ENCODE measurements at places on chromosomes 13 and 19.
A peak's percentile ranks its signal among the peaks of the same experiment; 100 is the strongest.

DNA sequence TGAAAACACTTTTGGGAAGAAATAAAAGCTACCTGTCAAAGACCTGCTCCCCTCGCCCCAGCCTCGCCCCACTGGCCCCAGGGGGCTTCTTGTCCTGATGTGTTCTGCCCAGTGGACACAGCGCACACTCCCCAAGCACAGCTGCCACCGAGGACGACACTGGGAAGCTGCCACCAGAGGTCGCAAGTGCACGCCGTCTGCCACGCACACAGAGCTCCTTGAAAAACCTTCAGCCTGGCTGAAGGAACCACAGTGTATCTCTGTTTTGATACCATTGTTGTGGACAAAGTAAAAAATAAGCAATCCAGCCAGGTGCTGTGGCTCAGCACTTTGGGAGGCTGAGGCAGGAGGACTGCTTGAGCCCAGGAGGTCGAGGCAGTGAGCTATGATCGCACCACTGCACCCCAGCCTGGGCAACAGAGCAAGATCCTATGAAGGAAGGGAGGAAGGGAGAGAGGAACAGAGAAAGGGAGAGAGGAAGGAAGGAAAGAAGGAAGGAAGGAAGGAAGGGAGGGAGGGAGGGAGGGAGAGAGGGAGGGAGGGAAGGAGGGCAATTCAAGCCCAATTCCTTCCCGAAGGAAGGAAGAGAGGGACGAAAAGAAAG is 57.3 kb downstream of the CEBPG start:
- DNase-seq = peak; percentile 35

DNA sequence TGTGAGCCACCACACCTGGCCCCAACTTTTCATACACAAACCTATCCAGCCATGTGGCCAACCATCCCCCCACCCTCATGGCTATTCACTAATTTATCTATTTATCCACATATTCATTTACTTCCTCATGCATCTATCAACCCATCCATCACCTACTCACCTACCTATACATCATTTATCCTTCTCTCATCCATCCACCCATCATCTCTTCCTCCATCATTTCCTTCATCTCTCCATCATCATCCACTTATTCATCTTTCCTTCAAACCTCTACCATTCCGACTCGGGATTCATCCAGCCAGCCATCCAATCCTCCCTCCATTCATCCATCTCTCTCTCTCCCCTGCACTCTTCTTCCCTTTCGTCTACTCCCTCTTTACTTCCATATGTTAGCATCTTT is 54.6 kb downstream of the RYR1 start:
- DNase-seq = no peak

DNA sequence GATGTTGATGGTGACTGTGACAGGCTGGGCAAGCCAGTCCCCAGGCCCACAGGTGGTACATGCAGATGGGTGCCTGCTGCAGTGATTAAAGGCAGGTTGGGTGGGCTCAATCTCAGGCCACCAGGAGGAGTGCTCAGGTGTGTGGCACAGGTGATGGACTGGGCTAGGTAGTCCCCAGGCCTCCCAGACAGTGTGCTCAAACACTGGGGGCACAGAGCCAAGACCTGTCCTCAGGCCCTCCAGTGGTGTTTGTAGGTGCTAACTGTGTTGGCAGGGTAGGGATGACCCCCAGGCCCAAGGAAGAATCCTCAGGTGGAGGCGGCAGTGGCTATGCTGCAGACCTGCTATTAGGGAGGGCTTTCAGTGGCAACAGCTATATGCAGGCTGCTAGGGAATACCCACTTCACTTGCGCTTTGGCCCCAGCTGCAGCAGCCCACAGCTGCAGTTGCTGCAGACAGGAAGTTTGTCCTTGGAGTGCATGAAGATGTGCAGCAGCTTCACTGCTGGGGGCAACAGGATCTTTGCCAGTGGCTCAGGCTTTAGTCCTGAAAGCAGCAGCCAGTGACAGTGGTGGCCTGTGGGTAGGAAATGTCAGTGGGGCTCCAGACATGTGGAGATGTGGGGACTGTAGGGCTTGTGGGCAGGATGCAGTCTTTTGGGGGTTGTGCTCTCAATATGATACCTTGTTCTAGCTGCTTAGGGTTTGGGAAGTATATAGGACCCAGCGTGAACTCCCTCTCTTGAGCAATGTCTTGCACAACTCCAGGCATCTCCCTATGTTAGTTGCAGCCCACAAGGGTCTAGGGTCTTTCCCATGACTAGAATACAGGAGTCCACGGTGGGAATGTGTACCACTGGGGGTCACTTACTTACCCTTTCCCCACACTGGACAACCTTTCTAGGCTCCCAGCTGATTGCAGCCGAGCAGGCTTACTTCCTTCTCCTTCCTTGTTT is 54.1 kb upstream of the MLNR start:
- DNase-seq = no peak

- DNase-seq = no peak
Measured at GRCh38 chr19:51724543-51724942, 752 bp upstream of the HAS1 start.

DNA sequence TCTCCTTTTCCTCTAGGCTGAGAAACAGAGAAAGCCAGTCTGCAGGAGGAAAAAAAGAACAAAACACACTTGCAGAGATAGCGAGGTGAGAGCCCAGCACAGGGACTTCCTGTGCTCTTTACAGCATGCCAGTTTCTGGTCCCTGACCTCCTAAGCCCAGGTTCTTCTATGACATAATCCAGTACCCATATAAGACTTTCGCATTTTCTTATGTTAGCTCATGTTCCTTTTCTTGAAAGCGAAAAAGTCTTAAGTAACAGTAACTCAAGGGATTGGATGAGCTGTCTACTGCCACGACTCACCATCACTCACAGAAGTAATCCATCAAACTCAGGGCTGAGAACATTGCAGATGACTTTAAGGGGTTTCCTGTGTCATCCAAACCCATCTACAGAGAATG is 17.4 kb downstream of the CCDC70 start:
- DNase-seq = no peak

- DNase-seq = no peak
Measured at GRCh38 chr13:76745261-76746200, 140.7 kb downstream of the KCTD12 start.

GRCh38 chr13:48631441-48631840 is 22.3 kb upstream of the CYSLTR2 start:
- DNase-seq = no peak

DNA sequence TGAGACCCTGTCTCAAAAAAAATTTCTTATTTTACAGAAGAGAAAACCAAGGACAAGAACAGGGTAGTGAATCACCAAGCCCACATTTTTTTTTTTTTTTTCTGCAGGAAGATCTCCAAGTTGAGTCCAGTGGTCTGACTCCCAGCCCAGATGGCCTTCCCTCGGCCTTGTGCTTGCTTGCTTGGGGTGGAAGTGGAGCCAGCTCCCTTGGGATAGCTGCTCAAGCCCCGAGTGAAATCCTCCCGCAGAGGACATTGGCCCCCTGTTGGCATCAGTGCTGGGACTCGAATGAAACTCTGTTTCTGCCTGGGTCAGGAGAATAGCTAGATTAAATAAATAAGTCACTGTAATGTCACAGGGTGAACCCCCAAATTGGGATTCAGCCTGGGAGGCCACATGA is 9.4 kb upstream of the NUP62 start:
- no peak for DNase-seq

- DNase-seq = no peak
Measured at GRCh38 chr13:43389983-43390382, 366.6 kb downstream of the DNAJC15 start.

- DNase-seq = no peak
Measured at GRCh38 chr19:16607819-16608218, 20.2 kb downstream of the MED26 start.

DNA sequence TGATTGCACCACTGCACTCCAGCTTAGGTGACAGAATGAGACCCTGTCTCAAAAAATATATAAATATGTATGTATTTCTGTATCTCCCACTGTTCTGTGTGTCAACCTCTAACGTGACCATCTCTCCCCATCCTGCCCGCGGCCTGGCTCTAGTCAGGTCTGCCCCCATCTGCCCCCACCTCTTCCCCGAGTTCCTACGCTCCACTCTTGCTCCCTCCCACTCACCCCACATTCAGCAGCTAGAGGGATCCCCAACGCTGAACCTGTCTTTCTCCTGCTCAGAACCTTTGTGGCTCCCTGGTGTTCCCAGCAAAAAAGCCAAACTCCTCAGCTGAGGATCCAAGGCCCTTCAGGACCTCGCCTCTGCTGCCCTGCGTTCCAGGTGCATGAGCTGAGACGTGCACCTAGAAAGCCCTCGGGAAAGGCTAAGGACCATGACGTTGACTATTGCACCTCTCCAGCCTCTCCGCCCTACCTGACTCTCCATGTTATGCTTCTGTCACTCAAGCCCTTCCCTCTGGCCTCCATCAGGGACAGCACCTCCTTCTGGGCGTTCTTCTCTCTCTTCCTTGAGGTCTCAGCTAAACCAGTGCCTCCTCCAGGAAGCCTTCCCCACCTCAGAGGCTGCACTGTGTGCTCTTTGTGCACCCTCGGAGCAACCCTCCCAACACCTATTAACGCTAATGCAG is 18.1 kb downstream of the AKT2 start:
- no peak for DNase-seq

DNA sequence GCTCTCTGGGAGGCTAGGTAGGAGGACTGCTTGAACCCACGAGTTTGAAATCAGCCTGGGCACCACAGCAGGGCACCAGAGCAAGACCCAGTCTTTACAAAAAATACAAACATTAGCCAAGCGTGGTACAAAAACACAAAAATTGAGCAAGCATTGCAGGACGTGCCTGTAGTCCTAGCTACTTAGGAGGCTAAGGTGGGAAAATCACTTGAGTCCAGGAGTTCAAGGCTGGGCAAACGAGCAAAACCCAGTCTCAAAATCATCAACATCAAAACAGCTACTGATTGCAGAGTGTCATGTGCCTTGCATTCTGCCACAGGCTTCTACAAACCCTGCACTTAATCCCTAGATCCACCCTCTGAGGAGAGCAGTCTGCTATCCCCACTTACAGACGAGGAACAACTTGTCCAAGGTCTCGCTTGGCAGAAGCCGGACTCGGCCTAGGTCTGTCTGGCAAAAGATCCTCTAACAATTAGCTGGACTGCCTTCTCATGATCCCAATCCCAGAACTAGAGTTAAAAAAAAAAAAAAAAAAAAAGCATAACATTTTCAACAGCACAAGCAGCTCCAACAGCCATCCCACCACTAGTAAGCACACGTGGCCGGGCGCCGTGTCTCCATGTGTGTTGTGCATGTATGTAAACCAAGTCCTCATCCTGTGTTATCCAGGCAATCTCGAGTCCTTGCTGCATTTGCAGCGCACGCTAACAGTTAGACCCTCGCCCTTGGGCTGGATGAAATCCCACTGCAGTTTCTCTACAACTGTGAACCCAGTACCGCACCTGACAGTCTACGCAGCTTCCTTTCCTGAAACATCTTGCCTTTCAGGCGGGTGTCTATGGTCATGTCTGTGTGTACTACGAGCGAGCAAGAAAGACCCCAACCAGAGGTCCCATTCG is 2.0 kb downstream of the PPP6R1 start:
- DNase-seq = no peak

DNA sequence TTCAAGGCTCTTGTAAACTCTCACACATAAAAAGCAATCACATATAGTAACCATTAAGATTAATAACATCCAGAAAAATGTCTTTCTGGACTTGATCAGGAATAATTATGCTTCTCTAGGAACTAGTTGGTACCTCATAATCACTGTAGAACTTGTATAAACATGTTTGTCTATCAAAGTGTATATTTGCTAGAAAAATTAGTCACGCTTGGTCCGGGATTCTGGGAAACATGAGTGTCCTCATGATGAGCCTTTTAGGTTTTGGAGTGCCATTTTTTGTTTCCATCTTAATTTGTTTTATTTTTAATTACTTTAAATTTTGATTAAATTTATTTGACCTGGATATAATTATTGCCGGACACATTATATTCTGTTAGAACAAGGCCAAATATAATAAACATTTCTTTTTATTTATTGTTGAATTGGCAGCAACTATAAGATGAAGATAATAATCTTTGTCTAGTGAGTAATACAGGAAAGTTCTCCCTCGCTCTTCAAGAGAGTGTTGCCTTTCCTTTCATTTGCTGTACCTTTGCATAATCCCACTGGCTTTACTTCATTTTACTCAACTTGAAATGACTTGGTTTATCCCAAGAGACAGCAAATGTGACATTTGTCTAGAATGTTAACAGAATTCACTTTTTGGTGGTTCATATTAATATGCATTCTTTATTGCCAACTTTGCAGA is 207.0 kb downstream of the NALCN start:
- no peak for DNase-seq

DNA sequence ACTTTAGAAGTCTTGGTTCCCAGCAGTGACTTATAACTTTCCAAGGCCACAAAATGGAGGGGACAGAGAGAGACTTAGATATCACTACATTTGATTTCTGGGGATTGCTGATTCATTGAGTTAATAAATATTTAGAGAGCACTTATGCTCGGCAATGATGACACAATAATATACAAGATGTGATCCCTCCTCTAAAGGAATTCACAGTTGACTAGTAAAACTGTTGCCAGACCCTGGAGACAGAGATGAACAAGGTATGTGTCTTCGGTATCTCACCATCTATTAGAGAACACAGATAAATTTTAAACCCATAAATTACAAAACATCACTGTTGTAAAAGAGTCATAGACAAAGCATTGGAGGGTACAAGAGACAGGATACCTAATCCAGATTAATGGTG is 437.5 kb downstream of the FOXO1 start:
- DNase-seq = no peak

DNA sequence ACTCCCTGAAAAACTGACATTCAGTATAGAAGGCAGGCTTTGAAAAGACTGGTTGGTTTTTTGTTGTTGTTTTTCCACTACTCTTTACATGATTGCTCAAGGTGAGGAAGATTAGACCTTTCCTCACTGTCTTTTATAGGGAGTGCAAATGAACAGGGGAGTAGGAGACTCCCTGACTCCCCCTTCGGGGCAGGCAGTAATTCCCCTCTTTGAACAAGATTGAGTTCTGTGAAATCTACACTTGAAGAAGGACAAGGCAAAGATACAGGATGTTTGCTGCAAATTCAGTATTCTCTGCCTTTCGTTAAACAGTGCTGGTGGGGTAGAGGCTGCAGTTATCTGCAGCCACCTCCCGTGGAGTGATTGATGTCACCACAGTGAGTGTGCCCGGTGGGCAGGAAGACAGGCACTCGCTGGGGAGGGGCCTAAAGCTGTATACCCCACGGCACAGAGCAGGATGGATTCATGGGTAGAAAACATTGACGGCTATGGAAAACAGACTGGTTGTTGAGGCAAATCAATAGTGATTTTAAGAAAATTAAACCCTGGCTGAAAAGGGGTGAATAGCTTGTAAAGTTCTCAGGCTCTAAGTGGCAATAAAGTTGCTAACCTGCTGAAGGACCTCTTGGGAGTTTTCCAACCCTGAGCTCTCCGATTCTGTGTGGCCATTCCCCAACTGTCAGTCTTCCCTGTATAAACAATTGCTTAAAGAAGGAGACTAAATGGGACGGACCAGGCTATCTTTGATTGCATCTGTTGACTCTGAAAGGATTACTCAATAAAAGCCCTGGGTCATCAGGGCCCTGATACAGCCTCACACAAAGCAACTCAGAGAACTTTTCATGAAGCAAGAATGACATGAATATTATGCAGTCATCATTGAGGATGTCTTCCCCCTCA is 308.3 kb downstream of the TBC1D4 start:
- no peak for DNase-seq

DNA sequence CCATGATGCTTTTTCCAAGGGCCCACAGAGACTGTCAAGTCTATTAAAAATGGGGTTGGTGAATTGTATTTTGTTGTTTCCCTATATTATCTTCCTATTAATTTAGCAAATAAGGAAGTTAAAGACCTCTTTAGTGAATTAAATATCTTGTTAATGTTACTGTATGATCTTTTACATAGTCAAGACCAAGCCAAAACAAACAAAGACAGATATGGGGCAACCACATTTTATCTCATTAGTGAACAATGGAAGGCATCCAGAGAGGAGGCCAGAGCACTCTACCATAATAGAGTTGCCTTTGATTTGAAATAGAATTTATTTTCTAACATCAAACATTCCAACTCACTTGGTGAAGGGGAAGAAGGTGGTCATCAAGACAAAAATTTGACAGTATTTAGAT is 169.4 kb downstream of the B3GLCT start:
- no peak for DNase-seq
